ENCODE measurements at places on chromosomes 4 and X.

DNA sequence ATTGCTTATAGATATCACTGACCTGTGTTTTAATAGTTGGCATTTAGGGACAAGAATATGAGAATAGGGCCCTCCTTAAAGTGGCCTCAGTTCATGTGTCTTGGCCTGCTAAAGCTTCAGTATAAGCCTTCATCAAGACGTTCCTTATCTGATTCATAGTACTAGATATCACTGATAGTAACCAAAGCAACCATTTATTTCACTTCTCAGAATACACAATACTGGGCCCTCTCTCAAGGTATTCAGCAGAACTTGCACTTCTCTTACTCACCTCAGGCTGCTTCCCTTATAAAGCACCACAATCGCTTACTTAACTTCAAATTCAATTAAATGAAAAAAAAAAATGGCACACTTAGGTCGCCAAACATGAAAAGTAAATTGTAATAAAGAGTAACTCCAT, 259.4 kb upstream of the PCDH7 start:
- no peak for DNase-seq

- peak; percentile 34 for DNase-seq
Measured at GRCh38 chrX:136608295-136608933, 39.5 kb upstream of the CD40LG start.

DNA sequence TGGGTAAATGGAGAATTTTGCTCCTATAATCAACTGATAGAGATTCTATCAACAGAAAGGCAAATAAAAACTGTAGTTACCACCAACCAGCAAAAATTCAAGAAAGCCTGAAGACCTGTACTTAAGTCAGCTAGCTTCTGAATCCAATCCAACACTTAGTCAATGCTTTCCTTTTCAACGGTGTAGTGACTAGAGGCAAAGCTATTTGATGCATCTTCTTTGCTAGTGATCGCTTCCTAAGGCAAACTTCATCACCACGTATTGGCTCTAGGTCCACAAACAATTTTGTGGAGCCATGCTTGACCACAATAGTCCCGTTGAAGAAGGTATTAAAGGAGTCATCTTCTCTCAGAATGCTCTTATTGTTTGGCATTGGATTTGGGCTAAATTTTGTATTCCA, 25.0 kb upstream of the UBA6 start:
- DNase-seq = no peak

- DNase-seq = no peak
Measured at GRCh38 chr4:143253166-143253565, 68.4 kb downstream of the USP38 start.

DNA sequence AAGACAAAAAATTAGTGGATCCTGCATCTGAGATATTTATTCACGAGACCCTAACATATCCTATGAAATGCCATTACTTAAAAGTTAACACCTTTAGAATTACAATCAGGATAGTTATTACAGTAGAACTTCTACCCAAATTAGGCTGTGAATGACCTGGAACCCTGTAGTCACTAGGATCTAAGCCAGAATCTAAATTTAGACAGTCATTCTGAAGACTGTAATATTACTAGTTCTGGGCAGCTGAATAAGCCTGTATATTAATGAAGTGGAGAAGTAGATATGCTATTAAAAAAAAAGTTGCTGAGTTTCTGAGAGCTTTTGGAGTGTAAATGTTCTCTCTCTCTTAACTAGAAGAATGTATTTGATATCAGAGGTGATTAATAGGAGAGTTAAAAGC, 67.0 kb downstream of the FAM13A start:
- DNase-seq = no peak

GRCh38 chr4:155875878-155876277, 9.8 kb upstream of the ASIC5 start:
- DNase-seq = no peak

DNA sequence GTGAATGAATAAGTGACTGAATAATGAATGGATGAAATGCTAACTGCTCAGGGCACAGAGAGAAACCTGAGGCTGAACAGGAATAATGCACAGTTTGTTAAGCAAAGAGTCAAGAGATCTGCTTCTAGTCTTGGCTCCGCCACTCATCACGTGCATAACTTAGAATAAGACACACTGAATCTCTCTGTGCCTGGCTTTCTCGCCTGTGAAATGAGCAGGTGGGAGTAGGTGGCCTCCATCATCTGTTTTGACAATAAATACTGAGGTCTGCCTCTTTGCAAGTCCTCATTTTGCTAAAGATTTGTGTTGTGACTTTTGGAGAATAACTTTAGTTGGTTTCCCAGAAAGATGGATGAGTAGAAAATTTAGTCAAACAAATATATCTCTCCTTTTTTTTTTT, 318.0 kb downstream of the FBXW7 start:
- DNase-seq = no peak

- DNase-seq = no peak
Measured at GRCh38 chrX:86604607-86605006, 456.4 kb downstream of the DACH2 start.

DNA sequence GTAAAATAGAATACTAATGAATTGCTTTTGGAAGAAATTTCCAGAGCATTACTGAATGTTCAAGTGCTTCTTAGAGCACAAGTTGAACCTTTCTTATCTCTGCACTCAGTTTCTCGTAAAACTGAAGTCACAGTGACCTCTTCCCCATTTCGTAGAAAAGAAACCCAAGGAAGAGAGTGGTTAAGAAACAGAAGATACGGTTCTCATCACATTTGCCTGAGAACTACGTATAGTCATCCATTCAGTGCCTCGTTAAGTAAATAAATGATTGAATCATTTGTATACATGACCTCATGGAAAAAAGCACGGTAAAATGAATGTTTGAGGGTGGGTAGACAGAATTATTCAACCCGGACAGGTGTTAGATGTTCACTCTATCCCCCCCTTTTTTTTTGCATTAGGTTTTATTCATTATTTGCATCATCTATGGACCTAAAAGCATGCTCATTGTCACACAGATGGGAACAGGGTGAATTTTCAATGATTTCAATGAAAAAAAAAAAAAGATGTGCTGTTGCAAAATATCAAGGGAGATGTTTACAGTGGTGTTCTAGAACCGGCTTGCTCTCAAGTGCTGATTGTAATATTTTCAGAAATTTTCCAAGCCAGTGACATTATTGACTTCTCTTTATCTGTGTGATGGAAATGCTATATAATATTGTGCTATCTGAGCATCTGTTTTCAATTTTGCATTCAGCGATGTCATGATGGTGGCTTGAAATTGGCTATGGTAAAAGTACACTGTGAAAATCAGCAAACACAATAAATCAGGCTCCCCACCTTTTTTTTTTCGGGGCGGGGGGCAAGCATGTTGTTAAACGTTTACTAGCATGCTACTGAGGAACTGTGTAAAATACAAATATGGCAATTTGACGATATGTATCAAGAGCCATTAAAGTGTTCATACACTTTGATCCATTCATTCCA, 4.3 kb downstream of the RHOH start:
- no peak for DNase-seq

DNA sequence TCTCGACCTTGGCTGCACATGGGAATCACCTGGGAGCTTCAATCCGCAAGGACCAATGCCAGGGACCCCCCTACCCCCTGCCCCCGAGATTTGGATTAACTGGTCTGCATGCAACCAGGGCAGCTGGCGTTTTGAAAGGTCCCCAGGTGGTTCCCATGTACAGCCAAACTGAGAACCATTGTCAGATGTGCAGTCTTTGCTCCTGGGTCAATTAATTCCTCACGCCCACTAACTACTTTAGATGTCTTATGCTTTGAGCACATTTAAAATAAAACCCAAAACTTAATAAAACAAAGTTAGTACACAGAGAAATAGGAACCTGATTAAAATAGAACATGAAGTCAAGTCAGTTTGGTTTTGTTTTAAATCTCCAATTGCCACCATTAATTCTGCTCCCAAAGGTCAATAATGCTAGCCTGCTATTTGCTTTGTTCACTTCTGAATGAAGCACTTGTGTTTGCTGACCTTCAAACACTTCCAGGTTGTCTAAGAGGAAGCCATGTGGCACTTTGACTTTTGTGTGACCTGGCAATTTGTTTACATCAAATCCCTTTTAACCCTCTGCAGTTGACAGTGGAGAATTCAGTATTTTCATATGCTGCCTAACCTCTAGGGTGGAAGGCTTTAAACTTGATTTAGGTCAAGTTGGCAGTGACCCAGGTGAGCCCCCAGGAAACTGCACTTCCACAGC, 27.2 kb upstream of the TMSB4X start:
- DNase-seq = no peak

GRCh38 chr4:57329279-57329678, 219.1 kb upstream of the IGFBP7 start:
- DNase-seq = no peak

GRCh38 chrX:45667666-45668065, 467.0 kb upstream of the DIPK2B start:
- DNase-seq = no peak
